ENCODE measurements at places on chromosomes 2 and 18.

GRCh38 chr18:35390951-35391700 lies 14.0 kb upstream of the ZNF396 start:
- ATAC-seq, result no peak

GRCh38 chr2:151638990-151639389 lies 95.3 kb downstream of the NEB start:
- no peak for ATAC-seq

DNA sequence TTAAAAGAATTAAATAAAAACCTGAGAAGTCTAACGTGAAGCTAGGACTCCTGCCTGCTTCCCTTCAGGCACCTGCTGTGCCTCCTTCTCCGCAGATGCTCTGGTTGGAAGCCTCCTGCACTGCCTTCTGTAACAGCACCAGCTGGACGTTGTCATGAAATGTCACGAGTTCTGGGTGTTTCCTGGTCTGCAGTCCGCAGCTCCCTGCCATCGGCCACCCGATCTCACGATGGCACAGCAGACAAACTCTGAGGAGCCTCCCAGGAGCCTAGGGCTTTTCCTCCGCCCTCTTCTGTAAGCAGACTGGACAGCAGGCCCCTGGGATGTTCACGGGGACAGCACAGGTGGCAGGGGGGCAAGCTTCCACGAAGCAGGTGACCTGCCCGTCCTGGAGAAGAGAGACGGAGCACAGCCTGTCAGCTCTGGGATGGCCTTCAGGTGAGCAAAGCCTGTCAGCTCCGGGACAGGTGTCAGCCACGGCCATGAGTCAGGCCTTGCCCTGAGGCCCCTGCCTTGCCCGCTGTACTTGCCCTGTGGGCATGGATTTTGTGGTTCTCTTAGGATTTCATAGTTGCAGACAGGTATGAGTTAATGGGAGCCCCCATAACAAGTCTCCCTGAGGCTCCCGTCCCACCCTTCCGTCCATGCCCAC lies 110.3 kb downstream of the PXDN start:
- no peak for ATAC-seq

DNA sequence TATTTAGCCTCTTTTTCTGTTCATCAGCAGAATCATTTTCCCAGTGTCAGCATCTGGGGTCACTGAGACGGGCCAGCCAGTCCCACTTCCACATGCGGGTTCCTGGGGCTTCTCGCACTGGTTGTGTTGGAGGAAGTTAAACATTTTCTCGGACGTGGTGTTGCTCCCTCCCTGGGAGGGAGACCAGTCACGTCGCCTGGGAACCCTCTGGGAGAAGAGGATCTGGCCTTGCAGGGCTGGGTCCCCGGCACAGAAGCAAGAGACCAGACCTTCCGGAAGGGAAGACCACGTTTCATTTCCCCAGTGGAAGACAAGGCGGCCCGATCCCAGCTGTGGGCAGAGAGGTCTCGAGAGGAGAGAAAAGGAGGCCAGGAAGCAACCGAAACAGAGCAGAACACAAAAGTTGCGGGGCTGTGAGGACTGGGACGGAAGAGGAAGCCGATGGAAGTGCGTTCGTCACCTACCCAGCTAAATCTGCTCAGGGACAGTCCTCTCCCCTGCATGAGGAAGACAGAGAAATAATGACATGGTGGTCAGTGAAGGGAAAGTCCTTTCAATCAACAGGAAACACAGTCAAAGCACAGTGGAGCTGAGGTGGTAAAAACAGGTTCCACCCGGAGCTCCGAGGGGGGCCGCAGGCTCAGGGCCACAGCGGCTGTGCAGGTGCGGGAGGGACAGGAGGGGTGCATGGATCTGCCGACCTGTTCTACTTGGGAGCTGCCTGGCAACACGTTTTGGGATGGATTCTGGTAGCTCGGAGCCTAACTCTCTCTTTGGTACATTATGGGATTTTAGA lies 144.4 kb downstream of the MBP start:
- ATAC-seq, result no peak

DNA sequence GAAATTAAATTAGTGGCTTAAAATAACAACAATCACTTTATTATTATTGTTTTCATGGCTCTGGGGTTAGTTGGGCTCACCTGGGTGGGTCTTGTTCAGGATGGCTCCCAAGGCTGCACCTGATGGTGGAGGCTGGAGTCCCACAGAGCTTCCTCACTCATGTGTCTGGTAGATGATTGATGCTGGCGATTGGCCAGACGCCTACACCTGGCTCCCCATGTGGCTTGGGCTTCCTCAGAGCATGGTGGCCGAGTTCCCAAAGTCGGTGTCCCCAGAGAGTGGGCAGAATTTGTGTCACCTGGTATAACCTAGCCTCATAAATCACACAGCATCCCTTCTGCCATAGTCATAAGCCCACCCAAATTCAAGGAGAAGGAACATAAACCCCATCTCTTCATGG lies 18.2 kb downstream of the DBI start:
- ATAC-seq, result no peak

DNA sequence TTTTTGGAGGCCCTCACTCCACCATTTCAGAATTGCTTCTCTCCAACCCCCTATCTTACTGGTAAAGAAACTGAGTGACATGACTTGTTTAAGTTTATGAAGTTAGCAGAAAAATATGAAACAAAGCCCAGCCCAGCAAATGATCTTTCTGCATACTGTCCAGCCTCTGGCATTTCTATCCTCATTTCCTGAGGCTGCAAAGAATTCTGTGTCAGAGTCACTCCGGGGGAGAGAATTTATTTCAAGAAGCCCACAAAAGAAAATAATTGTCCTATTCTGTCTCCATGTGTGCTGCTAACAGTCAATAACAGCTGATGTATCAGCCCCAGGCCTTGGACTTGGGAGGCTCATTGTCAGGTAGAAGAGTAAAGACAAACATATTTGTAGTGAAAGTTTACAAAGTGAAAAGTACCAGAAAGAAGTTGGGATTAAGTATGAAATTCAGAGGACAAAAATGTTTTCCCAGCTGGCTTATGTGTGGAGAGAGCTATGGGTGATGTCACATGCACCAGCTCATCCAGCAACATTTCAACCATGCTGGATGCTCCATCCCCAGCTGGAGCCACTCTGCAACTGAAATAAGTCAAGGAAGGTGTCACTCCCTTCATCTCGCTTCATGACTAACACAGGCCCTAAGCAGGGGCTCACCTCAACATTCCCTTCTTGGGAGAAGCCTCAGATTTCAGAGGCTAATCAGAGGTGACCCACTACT lies 42.3 kb downstream of the TRABD2A start:
- ATAC-seq, result no peak

DNA sequence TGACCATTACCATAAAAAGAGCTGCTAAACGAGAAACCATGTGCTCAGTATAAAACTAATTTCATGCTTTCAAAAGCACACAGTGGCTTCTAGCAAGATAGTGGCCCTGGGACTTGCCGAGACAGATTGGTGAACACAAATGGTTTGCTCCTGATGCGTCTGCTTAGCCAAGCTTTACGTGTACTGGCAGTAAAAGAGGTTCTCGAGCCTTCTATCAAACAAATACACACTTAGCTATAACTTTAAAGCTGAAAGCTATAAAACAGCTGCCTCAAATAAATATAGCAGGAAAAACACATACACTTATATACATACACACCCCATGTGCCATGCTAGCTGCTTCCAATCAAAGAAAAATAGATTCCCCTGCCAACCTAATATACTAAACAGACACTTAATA lies 117.0 kb downstream of the ZNF385B start:
- ATAC-seq, result no peak

DNA sequence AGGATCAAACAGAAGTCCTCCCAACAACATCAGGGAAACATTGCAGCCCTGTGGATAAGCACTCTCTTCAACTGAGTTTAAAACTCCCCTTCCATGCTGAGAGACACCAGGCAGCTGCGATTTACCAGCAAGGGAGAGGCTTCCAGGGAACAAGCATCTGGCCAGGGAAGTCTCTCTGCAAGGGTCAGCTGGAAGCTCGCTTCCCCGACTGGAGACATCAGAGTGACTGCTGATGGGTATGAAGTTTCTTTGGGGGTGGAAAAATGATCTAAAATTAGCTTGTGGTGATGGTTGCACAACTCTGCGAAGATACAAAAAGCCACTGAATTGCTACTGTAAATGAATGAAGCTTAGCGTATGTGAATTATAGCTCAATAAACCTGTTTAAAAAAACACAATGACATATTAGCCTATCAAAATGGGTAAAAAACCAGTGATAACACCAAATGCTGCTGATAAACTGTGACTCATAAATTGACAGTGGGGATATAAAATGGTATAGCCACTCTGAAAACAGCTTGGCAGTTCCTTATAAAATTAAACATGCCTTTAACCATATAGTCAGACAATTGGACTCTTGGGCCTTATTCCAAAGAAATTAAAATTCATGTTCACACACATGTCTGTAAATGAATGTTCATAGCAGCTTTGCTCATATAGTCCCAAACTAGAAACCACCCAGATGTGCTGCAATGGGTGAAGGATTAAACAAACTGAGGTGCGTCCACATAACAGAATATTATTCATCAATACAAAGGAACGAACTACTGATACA lies 1082.0 kb downstream of the SOCS6 start:
- ATAC-seq, result no peak

- ATAC-seq, result no peak
These were observed 259.1 kb upstream of the AGAP1 start for GRCh38 chr2:235234736-235235135.

DNA sequence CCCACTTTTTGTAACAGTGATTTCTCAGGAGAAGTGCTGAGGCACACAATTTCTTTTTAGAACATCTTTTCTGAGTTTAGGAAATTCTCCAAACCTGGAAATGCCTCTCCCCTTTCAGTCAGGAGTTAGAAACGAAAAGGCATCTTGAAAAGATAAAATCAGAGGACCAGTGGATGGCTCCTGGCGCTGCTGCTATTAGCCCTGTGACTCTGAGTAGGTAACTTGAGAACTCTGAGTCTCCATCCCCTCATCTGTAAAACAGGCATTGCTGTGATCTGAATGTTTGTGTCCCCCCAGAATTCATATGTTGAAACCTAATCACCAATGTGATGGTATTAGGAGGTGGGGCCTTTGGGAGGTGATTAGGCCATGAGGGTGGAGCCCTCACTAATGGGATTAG lies 50.2 kb downstream of the EHD3 start:
- ATAC-seq, result no peak

GRCh38 chr2:27298391-27299080 lies 9.7 kb downstream of the UCN start:
- no peak for ATAC-seq

DNA sequence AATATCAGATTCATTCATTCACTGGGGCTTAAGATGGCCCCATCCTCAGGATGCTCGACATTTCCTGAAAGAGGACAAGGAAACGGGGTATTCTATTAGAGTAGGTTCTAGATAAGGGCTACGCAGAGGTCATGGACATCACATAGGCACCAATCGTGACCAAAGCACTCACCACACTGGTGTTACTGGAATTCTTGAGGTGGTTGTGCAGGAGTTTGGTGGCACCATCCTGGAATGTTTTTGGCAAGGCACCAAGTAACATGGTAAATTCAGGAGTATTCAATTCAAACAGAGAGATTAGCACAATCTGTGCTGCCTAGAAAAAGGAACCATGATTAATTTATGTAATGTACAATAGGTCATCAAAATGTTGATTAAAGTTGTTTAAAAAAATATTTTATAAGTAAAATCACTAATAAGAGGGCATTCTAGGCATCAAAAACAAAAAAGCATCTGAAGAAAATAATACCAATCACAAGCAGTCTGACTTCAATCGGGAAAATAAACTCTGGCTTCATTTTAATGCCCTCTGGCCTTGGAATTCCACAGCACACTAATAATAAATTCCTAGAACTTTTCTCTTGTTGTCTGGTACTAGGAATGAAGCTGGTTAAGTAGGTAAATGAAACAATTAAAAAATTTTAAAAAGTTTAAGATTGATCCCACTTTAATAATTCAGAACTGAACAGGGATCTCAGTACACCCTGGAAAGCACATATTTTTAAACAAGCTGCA lies 102.8 kb upstream of the TFCP2L1 start:
- ATAC-seq, result no peak

DNA sequence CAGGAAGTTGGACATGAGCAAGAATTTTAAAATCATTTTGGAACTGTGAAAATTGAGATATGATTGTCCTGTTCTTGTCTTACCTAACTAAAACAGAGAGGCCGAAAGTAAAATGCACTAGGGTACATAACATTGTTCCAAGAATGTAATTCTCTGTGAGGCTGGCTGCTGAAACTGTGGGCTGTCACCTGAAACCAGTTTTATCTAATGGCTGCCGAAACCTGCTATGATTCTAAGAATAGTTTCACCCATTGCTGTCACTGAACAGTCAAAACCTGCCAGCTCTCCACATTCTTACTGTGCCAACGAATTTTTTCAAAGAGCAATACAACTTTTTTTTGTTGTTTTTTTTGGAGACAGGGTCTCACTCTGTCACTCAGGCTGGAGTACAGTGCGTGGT lies 119.3 kb upstream of the ZSWIM2 start:
- ATAC-seq, result no peak

DNA sequence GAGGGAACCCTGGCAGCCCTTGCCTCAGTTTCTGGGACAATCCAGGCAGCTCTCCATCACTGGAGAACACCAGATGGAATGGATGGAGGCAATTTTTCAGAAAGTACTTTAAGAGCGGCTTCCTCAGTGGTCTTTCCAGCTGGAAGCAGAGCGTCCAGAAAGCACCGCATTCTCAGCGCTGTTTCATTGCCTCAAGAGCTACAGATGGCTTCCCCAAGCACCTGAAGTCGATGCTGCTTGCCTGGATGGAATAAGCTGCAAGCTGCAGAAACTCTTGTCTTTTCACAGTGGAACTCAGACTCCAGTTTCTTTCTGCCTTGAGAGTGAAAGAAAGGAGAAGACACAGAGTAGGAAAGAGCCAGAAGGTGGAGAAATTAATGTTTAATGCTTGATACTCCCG lies 766.9 kb downstream of the TDRD15 start:
- no peak for ATAC-seq

- no peak for ATAC-seq
These were observed 39.1 kb downstream of the STK17B start for GRCh38 chr2:196131949-196132925.

DNA sequence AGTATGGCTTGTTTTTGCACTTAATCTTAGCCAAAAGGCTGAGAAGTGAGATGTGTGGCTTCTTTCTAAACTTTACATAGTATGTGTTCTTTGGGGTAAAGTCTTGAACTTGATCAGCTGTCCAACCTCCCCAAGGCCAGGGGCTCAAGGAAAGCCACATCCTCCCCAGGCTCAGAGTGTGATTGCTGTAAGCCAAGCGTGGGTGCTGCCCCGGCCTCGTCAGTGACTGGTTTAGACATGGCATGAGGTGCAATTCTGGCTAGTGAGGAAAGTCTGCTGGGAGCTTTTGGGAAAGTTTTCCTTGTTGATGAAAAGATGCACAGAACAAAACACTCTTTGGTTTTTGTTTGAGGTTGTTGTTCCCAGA lies 40.2 kb downstream of the TMEM177 start:
- no peak for ATAC-seq

DNA sequence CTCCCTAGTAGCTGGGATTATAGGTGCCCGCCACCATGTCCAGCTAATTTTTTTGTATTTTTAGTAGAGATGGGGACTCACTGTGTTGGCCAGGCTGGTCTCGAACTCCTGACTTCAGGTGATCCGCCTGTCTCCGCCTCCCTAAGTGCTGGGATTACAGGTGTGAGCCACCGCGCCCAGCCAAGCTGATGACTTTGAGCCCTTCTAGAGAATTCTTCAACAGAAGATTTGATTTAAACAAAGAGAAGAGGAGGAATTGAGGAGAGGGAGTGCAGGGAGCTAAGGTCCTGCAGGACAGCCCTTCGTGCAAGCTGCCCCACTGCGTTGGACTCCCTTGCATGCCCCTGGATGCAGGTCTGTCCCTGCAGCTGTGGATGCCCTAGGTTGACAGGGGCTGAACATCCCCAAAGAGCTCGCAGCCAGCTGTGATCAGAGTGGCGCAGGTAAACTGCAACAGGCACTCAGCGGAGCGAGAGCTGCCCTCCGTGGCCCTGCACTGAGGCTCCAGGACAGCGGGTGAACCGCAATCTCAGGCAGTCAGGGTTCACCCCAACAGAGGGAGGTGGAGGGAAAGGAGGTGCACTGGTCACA lies 13.7 kb downstream of the ADRA2B start:
- no peak for ATAC-seq
